Kidney tubule cell (primary cell): ENCODE measurements at places on chromosomes 3 and 15.

DNA sequence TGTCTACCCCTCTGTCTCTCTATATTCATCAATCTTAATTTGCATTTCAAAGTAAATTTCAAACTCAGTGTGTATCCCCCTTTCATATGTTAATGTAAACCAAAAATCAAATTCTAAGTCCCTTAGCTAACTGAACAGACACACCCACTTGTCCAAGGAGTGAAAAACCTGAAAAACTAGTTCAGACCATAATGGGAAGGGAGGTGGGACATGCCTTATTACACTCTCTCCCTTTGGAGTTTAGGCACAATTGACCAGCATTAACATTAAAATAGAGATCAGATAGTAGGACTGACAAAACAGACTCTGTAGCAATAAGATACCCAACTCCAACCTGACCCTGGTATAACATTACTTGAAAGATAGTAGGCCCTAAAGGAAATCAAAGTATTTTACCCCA, 247.7 kb upstream of the GADL1 start:
- DNase-seq, result no peak

GRCh38 chr3:115713284-115713683, 90.0 kb downstream of the GAP43 start:
- DNase-seq, result peak; percentile 31

GRCh38 chr15:46120713-46121112, 485.9 kb downstream of the SQOR start:
- no peak for DNase-seq

DNA sequence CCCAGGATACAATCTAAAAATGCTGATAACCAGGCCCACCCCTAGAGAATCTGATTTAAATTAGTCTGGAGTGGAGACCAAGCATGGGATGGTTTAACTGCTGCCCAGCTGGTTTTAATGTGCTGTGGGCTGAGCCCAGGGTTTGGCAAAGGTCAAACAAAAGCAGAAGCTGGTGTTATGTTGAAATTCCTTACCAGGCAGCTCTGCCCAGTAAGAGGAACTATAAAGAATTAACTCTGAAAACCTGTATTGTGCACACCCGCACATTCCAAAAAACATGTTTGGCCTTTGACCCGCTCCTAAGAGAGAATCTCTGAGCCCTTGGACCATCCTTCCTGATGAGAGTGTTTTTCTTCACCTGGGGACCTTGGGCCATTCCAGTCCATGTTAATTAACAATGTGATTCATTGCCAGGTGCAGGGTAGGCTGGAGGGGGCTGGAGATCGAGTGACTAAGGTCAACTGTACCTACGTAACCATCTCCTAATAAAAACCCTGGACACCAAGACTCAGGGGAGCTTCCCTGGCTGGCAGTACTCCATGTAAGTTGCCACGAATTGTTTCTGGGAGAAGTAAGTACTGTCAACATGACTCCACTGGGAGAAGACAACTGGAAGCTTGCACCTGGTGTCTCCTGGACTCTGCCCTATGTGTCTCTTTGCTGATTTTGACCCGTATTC, 10.9 kb downstream of the CCDC13 start:
- DNase-seq, result no peak

- peak; percentile 19 for DNase-seq
Measured at GRCh38 chr15:39946862-39947261, 12.9 kb downstream of the EIF2AK4 start.

GRCh38 chr3:108223928-108224327, 1.7 kb upstream of the IFT57 start:
- DNase-seq, result no peak

DNA sequence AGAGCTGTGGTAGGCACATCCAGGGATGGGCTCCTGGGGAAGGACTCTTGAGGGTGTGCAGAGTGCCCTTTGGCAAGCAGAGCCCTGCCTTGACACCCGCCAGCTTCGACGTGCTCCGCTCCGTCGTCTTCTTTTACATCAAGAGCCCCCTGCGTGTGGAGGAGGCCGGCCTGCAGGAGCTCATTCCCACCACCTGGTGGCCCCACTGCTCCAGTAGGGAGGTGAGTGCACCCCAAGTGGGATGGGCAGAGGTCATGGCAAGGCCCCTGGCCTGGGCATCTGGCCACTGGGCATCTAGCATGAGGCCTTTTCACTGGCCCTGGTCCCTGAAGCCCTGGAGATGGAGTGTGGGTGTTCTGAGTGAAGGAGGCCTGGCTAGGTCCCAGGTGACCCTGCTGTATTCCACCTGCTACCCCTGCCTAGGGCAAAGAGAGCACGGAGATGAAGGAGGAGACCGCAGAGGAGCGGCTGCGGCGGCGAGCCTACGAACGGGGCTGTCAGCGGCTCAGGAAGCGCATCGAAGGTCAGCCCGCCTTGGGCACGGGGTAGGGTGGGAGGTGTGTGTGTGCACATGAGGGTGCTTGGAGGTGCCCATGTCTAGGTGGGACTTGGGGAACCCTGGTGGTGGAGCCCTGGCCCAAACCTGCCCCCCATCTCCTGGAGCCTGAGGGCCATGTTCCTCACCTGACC, 12.2 kb downstream of the RNF123 start:
- DNase-seq, result no peak

DNA sequence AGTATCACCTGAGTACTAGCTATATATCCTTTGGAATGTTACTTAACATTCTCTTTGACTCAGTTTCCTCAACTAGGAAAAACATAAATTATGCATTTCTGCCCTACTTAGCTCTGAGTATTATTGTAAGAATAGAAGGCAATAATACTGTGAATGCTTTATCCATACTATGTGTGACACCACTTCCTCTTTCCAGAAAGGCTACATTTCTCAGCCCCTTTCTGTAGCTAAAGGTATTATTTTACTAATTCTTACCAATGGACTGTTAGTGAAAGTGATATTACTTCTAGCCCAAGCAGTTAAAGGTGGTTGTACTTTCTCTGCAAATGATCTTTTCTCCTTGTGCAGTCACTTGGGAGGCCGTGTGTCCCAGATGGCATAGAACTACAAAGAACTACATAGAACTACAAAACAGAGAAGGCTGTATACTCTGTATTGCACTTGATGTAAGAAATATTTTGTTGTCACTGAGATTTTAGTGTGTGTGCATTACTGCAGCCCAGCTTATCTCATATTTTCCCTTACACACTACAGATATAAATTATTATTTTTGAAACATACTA, 35.1 kb downstream of the MYH15 start:
- no peak for DNase-seq

DNA sequence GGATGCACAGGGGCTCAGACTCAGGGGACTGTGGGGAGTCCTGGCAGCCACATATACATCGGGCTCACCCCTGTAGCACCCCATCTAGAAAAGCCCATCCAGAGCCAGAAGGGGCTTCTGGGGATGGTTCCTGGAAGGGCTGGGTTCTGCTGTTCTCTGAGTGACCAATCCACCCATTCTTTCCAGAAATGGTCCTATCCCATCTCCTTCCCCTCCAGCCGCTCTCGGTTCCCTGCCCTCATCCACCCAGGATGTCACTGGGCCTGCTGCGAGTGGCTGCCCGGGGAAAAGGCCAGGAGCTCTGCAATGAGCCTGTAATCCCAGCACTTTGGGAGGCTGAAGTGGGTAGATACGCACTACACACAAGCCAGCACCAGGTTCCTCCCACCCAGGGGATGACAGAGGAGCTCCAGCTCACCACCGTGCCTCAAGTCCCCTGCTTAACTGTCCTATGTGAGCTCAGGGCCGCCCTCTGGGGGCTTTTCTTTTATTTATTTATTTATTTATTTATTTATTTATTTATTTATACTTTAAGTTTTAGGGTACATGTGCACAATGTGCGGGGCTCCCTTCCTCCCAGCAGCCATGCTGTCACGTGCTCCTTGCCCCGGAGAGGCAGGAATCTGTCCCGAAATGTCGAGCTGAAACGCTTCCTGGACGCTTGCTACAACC, 13.6 kb upstream of the CSK start:
- no peak for DNase-seq

DNA sequence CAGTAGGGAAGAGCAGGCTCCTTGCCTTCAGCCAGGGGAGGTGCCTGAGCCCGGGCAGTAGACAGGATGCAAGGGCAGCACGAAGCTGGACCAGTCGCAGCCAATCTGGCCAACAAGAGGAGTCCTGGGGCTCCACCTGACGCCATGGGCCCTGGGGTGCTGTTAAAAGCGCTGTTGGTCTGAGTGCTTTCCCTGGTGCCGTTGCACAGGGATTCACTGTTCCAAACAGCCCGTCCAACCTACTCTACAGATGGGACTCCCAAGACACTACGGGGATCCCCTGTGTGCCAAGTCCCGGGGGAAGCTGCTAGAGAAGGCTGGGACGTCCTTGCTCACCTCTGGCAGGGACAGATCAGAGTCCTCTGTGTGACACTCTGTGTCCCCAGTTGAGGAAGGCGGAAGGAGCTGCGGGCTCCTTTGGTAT, 632 bp downstream of the CTSH start:
- DNase-seq, result peak; percentile 43

- DNase-seq, result peak; percentile 78
Measured at GRCh38 chr3:142896201-142896755, 7.4 kb upstream of the PCOLCE2 start.

- DNase-seq, result peak; percentile 76
Measured at GRCh38 chr3:185677146-185677829, 91.2 kb downstream of the SENP2 start.

- no peak for DNase-seq
Measured at GRCh38 chr15:87955284-87955909, 301.1 kb downstream of the NTRK3 start.

DNA sequence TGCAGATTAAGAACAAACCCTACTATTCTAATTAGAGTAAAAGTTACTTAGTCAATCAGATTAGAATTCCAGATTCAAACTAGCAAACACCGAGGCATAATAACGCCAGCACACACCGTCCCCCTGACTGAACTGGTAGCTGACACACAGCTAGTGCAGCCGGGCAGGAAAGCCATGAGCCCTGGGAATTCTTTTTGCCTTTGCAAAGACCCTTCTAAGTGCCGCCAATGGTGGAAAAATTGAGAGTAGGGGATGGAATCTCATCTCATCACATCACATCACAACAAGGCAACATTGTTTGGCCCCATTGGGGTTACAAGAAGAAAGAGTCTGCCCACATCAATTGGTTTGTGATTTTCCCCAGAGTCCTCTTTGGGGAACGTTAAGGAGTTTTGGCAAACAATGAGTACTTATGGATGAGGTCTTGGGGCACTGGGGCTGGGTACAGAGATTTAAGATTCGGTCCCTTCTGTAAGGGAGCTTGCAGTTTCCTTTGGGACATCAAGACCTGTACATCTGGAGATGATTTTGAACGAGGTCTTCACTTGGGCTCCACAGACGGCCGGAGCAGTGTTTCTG, 120.4 kb upstream of the MEF2A start:
- no peak for DNase-seq

DNA sequence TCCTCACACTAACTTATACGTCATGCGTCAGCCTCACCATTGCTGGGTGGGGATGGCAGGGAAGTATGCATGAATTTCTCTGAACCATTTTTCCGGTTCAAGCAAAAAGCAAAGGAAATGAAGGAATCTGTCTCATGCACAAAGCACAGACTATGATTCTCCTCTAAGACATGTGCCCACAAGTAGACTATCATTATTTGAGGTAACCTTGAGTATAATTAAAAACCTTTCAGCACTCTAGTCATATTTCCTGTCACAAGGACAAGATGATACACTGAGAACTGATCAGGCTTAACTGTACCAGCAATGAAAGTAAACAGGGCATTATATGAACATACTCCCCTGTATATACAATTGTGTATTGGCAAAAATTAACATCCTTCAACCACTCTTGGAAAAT, 56.7 kb upstream of the TSC22D2 start:
- DNase-seq, result peak; percentile 63

GRCh38 chr15:101169495-101170071, 82.3 kb downstream of the CHSY1 start:
- peak; percentile 36 for DNase-seq

GRCh38 chr3:139105154-139105702, 60.5 kb upstream of the PRR23C start:
- DNase-seq, result no peak

GRCh38 chr3:189132839-189133238, 38.9 kb upstream of the TPRG1 start:
- DNase-seq, result no peak

- no peak for DNase-seq
Measured at GRCh38 chr3:146781606-146782005, 176.5 kb upstream of the PLSCR5 start.

DNA sequence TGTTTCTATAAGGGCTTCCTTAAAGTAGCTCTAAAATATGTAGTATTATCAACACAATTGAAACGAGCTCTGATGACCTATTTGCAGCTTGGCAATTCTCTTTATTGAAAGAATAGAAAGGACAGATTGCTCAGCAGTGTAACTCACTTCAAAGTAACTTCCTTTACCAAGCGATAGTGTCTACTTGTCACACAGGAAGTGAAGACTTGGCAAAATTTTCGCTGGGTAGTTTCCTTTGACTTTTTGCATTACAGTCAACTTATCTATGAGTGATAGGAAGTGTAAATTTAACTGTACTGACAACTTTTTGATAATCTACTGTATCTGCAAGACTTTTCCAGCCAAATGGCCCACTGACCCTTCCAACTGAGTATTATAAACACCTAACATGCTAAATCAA, 22.8 kb downstream of the SLC9A9 start:
- no peak for DNase-seq

- DNase-seq, result peak; percentile 52
Measured at GRCh38 chr3:131217296-131217741, 164.3 kb upstream of the NUDT16 start.

GRCh38 chr3:42275217-42275616, 9.2 kb upstream of the CCK start:
- DNase-seq, result no peak

- peak; percentile 39 for DNase-seq
Measured at GRCh38 chr15:43104426-43104825, 1.4 kb downstream of the UBR1 start.

- DNase-seq, result peak; percentile 17
Measured at GRCh38 chr3:159208050-159208449, 406.2 kb downstream of the MFSD1 start.

- peak; percentile 80 for DNase-seq
Measured at GRCh38 chr3:12194209-12194608, 35.5 kb upstream of the TIMP4 start.

- no peak for DNase-seq
Measured at GRCh38 chr3:177345973-177346503, 148.8 kb upstream of the TBL1XR1 start.

DNA sequence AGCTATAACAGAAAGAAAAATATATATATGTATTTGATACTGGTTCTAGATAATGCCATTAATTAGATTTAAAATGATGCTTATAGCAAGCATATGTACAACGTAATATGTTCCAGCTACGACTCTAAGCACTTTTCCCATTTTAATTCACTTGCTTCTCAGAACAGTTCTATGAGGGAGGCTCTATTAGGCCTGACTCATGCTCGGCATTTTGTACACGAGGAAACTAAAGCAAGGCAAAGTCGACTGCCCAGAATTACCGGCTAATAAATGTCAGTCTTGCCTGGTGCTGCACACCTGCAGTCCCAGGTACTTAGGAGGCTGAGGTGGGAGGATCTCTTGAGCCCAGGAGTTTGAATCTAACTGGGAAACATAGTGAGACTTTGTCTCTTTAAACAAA, 106.0 kb downstream of the PTPRG start:
- DNase-seq, result no peak

GRCh38 chr3:72428803-72429202, 419.4 kb downstream of the SHQ1 start:
- DNase-seq, result no peak

- DNase-seq, result peak; percentile 15
Measured at GRCh38 chr15:78072080-78072892, 5.2 kb downstream of the TBC1D2B start.
